ENCODE measurements at places on chromosomes 1 and 21. TPM values are rescaled to one million over a fixed set of nuclear protein-coding genes. Genes with fewer than 3 reads are reported as not detected.

Gene DHCR24
- total RNA-seq, result 206 TPM

DNA sequence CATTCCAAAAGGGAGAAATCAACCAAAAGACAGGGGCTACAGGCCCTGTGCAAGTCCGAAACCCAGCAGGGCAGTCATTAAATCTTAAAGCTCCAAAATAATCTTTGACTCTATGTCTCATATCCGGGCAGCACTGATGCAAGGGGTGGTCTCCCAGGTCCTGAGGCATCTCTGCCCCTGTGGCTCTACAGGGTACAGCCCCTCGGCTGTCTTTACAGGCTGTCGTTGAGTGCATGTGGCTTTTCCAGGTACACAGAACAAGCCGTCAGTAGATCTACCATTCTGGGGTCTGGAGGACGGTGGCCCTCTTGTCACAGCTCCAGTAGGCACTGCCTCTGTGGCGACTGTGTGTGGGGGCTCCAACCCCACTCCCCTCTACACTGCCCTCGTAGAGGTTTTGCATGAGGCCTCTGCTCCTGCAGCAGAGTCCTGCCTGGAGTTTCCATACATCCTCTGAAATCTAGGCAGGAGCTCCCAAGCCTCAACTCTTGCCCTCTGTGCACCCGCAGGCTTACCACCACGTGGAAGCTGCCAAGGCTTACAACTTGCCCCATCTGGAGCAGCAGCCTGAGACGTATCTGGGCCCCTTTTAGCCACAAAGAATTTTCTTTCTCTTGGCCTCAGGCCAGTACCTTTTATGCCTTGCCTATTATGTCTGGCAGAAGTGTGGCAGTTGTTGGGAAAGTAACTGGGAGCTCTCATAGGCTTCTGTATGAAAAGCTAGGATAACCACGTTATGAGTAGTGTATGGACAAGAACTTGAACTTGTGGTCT is 52.5 kb downstream of the POU2F1 start:
- DNase-seq, result peak; percentile 8

DNA sequence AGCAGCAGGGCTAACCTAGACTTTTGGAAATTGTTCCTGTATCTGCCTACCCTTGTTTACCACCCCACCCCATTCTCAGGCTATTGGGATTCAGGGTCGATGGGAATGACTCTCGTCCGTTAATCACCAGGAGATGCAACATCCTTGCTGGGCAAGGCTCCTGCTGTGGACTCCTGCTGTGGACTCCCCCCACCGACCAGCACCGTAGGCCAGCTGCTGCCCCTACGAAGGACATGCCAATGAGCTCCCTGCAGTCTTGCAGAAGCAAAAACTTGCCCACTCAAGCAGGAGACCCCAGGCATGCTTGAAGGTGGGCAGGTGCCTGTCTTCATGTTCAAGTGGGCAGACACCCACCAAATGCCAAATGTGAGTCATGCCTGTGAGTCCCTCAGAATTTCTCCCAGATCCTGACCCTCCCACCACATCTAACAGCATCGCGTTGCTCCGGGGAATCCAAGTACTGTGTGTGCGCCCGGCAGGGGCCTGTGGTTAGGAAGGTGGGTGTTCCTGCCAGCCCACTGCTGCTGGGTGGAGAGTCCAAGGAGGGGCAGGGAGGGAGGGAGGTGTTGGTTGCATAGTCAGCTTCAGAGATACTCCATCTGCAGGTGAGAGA is 41.7 kb upstream of the SOX13 start:
- no peak for DNase-seq

GRCh38 chr1:63922848-63923247 is 149.0 kb downstream of the ROR1 start:
- no peak for DNase-seq

Gene RHEX
- not detected for total RNA-seq

- DNase-seq, result no peak
Measured at GRCh38 chr1:101496109-101496508, 259.3 kb downstream of the S1PR1 start.

Gene GSTM1
- total RNA-seq, result not detected

DNA sequence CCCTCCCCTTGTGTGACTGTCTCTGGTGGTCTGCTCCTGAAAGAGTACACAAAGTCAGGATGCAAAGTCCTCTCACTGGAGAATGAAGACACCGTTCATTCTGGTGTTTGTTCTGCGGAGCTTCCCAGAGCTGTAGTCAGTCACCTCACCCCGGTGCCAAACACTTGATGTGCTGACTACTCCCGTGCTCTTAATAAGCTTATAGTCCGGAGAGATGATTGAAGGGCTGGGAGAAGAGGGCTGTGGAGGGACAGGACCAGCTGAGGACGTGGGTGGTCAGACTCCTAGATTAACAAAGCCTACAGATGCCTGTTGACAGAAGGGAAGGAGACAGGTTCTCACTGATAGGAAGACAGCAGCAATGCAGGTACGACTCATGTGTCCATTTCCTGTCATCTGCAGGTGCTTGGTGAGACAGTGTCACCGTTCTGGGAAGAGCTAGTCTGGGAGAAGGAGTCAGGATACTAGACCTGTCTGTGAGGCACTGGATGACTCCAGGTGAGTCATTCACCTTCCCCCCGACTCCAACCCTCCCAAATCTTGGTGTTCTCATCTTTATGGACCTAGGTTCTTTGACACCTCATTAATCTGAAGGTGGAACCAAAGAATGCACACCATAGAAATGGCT is 40.4 kb upstream of the LRRN2 start:
- no peak for DNase-seq

DNA sequence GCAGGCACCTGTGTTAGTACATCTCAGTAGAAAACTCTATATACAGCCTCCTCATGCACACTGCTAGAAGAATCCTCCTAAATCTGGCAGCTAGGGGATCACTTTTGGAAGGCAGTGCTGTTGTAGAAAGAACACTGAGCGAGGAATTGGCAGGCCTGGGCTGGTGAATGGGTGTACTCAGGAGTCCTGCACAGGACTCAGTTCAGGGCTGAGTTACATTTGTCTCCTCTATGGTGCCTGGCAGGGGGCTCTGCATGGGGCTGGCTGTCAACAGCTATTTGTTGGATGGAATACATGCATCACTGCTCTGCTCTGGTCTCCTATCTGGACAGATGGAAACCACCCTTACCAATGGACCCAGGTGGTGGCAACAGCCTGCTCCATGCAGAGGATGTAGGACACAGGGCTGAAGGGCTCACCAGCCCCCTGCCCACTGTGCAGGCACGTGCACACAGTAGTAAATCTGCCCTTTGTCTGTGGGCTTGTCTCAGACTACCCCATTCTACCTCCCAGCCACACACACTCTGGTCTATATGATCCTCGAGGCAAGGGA is 74.2 kb downstream of the LRIG2 start:
- no peak for DNase-seq

DNA sequence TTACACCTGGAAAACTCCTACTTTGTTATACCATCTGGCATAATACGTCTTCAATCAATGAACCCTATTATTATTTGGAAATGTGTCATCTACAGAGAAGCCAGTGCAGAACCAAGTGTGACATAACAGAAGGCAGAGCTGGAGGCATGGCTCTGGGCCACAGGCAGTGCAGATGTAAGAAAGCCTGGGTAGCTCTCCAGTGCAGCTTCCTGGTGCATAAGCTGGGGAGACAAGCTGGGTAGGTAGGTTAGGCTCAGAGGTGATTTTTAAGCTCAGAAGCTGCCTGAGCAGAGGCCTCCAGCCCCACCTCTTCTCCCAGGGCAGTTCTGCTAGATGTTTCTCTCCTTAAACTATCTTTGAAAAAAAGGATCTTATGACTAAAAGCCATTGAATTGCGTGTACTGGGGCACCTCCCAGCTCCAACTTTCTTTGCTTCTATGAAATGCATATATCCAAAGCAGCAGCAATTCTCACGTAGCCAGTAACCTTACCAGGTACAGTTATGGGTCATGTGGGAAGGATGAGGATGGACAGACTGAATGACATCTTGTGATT is 30.7 kb downstream of the AKNAD1 start:
- DNase-seq, result no peak

Gene VWA5B1
- total RNA-seq, result not detected

DNA sequence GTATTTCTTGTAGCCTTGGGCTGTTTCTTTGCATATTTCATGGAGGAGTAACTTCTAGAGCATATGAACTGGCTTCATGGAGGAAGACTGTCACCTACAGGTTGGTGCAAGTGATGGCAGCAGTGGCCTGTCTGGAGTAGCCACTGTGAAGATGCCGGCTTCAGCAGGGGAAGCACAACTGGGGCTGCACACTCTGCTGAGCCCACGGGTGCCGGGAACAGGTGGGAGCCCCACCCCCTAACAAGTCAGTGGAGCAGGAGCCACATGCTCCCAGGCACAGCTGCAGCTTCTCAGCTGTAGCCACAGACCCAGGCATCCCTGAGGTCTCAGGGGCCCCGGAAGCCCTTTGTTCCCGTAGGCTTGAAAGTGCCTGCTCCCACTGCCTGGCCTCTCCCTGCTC is 43.2 kb upstream of the C1orf185 start:
- DNase-seq, result peak; percentile 37

Gene SLC30A10
- total RNA-seq, result not detected

- no peak for DNase-seq
Measured at GRCh38 chr21:42645211-42646075, 8.0 kb upstream of the PDE9A start.

DNA sequence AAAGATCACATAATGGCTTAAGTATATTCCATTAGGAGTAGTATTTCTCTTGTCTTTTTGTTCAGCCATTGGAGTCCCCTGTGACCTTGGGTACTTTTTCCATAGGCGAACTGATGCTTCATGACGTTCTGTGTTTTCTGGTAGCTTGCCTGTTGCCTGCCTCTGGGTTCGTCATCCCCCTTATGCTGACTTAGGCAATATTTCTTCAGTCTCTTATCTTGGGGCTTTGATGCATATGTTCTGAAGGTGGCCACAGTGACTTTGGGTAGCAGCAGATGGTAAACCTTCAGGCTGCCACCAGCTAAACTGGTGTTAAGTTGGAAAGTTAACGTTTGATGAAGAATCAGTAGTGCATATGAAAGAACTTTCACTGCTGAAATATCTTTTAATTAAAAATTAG is 170.2 kb downstream of the RPS6KC1 start:
- DNase-seq, result no peak

Gene KCNE2
- not detected for total RNA-seq

Gene DCST1
- total RNA-seq, result not detected

DNA sequence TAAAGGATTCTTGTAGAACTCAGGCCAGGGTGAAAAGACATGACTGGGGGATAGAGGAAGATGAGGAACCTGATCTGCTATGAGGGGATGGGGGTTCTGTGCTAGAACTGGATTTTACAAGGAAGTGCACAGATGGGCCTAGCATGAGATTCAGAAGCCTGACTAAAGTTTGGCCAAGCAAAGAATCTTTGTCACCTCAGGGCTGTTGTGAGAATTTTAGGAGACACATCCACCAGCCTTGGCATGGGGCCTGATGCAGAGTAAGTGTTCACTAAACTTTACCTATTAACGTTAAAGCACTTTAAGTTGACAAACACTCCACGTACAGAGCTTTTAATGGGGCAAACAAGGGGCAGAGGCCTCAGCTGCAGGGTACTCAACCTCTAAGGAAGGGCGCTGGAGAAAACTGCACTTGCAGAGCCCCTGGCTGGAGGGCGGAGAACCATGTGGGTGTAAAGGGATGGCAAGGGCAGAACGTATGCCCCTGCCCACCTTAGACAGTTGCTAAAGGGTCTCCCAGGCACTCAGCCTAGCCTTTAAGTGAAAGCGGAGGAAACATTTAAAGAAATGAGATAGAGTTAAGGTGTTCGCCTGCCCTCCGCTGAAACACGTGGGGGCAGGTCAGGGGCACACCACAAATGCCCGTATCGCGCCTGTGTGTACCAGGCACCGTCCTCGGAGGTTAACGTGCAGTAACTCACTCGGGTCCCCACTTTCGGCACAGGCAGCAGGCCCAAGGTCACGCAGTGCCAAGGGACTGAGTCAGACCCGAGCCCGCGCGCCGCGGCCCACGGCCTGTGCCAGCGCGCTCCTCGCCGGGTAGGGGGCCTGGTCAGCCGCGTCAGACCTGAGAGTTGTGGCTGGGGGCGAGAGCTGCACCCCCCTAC is 990 bp upstream of the MRPS6 start:
- no peak for DNase-seq

GRCh38 chr1:96366516-96366915 is 355.1 kb upstream of the PTBP2 start:
- DNase-seq, result no peak

Data from IMR-90 (cell line).